ENCODE measurements at places on chromosomes 3 and 15.
A peak's percentile ranks its signal among the peaks of the same experiment; 100 is the strongest.

DNA sequence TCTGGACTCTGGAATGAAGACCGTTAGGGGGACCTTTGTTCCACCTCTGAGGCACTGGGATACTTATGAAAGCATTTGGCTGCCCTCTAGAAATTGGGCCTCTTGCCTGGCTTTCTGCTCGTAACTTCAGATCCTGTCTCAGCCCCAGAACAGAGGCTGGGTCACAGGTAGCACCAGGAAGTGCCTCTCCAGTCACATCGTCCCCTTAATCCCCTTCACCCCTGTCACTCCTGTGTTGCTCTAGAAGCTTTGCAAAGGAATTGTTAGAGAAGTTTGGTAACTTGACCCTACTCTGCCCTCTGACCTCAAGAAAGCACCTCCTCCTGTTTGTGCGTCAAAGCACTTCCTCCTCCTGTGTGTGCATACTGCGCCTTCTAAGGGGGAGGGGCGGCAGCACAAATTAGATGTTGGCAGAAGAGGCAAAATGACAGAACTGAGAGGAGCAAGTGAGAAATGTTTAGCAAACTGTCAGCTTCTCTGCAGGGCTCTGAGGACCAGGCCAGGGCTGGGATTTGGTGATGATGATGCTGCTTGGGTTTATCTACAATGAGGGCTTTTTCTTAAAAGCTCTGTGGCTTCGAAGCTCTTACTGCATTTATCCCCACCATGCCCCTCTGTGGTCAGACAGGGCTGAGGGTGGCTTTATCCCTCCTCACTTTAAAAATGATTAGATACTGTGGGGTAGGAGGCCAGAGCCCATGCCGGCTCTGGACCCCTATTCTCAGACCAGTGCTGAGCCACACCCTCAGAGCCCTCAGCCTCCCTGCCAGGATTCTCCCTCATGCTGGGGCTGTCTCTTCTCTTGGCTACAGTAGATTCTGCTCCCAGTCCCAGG is 76.2 kb downstream of the LARS2 start:
- DNase-seq: no peak

GRCh38 chr3:59506191-59506590 is 456.4 kb upstream of the CFAP20DC start:
- no peak for DNase-seq

DNA sequence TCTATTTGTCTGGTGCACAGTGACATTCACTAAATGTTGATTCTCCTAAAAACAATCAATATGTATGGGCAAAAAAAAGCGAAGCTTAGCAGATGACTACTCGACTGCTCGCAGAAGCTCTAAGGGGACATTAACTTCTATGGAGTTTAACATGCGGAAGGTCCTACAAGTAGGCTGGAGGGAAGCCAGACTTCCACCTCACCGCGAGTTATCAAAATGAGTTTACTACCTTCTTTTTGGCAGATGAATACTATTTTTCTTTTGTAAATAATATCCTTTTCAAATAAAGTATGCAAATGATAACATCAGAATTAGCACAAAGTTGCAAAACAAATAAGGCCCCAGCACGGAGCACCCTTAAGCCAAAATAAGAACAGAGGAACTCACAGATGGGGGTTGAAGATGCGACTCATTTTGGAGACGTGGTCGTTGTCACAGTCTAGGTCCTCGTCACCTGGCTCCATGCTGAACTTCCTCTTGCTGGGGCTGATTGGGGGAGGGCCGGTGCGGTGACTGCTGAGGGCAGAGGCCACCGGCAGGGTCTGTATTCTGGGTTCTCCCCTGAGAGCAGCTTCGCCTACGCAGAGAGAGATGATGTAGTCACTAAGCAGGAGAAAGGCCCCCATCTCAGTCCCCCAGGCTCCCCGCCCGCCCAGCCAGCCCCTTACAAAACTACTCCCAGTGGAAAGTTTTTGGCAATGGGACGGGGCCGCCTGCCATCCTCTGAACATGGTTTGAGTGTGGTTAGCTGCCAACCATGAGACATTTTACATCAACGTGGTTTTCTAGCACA is 42.1 kb downstream of the VGLL4 start:
- no peak for DNase-seq

DNA sequence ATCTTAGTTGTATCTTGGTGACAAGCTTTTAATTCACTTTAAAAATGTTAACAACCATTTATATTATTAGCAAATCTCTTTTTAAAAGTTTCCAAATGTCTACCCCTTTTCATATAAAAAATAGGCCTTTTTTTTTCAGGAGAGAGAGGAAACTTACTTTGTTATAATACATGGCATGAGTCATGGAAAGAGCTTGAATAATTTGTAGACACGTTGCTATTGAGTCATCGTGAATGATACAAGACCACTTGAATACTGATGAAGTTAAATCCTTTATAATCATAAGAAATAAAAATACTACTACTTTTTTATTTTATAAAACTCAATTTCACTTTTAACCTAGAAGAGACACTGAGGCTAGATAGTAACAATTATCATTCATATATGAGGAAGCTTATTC is 70.3 kb upstream of the BBX start:
- DNase-seq: no peak

GRCh38 chr3:184811999-184812661 is at the start of gene VPS8:
TSS of gene VPS8 (plus strand) at chr3:184812166. CDS start at chr3:184824633, 12,467 bp downstream.
- DNase-seq: peak; percentile 81

All from activated naive CD4-positive, alpha-beta T cell (primary cell).